Stimulated activated CD8-positive, alpha-beta memory T cell treated with anti-CD3 and anti-CD28 coated beads, Interleukin-4, amount 100 ng/mL, for 1 hour (primary cell): ENCODE measurements at places on chromosomes 6 and 20.

DNA sequence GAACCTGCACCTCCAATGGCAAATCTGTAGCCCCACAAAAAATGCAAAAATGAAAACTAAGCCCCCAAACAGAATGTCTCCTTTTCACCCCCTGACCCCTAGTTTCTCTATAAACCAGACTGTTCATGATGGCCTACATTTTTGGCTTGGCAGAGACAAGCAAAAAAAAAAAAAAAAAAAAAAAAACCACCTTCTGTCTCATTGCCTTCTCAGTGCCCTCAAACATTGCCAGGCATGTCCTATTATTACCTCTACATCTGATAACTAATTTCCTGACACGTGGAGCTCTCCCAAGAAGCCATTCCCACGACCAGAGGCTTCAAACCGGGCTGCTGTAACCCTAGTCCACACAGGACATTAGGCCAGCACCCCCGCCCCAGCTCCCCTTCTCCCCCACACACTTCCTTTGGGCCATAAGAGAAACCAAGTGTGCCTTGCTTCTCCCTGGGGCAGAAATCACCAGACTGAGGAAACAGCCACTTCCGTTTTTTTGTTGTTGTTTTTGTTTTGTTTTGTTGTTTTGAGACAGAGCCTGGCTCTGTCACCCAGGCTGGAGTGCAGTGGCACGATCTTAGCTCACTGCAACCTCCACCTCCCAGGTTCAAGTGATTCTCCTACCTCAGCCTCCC is 65.4 kb downstream of the GPR6 start:
- DNase-seq = no peak

- no peak for DNase-seq
These were observed 96.5 kb downstream of the HFE start for GRCh38 chr6:26183581-26184366.

GRCh38 chr6:166449036-166449435 is 66.3 kb upstream of the MPC1 start:
- no peak for DNase-seq

DNA sequence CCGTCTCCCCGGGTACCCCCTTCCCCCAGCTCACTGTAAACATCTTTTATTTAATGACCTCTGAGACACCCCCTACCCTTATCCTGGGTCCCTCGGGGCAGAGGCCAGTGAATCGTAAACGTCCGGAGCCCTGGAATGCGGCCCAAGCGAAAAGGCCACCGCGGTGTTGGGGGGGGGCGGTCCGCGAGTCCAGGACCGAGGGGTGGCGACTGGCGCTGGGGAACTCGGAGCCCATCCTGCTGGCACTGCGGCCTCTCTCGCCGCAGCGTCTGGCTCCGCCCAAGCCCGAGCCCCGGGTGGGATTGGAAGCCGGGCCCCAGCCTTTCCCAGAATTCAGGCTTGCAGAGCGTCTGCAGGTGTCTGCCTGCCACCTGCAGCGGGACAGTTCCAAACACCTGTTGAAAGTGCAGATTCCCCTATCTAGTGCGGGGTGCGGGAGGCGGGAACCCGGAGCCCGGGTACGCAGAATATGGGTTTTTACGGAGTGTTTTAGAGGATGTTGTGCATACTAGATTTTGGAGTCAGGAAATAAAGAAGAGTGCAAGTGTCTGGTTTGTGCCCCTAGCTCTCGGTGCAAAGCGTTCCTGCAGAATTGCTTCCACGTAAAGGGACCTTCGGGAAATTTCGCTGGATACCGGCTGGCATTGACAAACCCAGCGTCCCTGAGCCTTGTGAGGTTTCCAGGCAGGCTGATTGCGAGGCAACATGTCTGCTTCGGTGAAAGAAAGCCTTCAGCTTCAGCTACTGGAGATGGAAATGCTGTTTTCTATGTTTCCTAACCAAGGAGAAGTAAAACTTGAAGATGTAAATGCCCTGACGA is 800 bp downstream of the RWDD2A start:
- no peak for DNase-seq

- DNase-seq = no peak
These were observed 68.6 kb upstream of the HDDC2 start for GRCh38 chr6:125370343-125370742.

GRCh38 chr6:63307581-63308246 is 12.1 kb downstream of the LGSN start:
- no peak for DNase-seq

GRCh38 chr6:12010635-12011275 is 1.4 kb upstream of the HIVEP1 start:
- peak; percentile 32 for DNase-seq

DNA sequence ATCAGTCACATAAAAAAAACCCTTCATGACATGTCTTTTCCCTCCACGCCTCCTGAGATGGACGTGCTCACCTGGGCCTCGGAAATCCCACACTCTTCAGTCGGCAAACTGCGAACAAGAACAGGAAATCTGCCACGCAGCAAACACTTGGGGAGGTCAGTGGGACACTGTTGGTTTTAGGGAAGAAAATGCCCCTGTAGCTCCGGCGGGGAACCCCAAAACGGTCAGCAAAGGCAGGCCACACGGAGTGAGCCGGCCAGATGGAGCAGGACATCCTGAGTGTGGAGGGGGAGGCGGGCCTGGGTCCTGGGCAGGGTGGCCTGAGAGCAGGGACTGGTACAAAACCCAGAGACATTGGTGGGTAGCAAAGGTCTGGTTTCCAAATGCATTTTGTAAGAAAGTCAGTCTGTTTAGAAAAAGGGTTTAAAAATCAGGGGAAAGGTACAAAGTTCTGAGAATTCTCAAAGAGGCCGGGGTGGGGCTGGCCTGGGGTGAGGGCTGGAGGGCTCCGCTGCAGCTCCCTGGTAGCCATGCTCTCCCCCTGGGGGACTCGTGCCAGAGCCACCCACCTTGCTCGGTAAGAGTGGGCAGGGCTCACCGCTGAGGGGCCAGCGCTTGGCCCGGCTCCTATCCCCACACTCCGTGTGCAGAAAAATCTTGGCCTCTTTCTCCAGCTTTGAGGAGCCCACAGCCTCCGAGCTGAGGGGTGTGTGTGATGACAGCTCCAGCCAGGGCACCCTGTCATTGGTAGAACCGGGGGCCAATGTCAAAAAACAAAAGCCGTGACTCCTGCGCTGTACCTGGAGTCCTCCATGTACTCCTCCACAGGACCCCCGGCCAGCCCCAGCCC is 5.2 kb downstream of the SLC2A4RG start:
- DNase-seq = no peak

DNA sequence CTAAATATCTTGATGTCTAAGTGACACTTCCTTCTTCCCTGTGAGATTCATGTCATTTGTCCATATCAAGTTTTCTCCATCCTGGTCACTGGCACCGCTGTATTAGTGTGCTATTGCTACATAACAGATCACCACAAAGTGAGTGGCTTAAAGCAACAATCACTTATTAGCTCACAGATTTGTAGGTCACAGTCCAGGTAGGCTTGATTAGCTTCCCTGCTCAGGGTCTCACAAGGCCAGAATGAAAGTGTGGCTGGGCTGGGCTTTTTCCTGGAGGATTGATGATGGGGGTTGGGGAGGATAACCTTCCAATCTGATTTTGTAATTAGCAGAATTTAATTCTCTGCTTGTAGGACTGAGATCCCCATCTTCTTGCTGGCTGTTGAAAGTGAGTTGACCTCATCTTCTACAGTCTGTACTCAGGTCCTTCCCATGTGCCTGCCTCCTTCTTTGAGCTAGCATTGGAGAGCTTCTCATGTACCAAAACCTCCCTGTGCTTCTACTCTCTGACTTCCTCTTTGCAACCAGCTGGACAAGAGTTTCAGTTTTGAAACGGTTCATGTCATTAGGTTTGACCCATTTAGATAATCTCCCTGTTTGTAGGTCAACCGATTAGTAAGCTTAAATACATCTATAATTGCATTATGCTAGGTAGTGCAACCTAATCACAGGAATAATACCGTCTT is 152.4 kb upstream of the MAN1A1 start:
- DNase-seq = no peak

DNA sequence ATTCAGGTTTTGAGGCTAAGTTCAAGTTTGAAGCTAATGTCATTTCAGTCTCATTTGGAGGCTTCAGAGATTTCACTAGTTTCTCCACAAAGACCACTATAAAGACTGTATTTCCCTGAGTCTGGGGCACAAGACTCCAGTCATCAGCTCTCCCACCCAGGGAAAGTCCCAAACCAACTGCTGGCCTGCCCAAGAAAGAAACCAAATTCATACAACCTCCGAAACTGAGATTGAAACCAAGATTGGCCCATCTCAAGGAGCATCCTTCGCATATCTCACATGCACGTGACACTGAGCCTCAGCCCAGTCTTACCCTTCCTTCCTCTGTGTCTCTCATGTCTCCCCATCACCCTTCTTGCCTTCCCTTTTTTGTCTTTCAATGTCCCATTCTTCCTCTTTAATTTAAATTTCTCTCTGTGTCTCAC is 3.5 kb upstream of the LTA start:
- no peak for DNase-seq

- DNase-seq = no peak
These were observed 398.0 kb downstream of the RNGTT start for GRCh38 chr6:88565409-88565811.

GRCh38 chr6:150566486-150566885 is 33.2 kb upstream of the PLEKHG1 start:
- DNase-seq = no peak

DNA sequence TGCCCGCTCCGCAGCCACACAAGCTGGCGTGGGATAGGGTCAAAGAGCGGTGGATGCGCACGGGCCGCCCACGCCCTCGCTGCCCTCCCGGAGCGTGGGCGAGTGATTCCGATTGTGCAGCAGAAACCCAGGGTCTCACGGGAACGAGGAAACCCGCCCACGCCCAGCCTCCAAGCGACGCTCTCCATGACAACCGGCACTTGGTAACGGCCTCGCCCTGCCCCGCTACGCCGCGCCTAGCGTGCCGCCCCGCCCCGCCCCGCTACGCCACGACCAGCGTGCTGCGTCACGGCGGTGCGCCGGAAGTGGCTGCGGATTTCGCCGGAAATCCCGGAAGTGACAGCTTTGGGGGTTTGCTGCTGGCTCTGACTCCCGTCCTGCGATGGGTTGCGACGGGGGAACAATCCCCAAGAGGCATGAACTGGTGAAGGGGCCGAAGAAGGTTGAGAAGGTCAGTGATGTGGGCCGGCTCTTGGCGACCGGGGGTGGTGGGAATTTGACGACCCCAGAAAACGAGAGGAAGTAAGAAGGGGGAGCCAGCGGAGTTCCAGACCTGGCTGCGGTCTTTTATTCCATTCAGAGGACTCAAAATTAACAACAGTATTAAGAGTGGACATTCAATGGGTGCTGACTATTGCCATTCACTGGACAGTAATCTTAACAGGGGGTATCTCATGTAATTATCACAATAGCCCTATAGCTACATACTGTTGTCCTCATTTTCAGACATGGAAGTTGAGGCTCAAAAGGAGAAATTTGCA is at the start of gene RTF2:
RTF2 (plus strand) TSS at position 312 of the 761 bp plus-strand sequence; CDS start at position 383, 71 bp downstream.
- peak; percentile 94 for DNase-seq

GRCh38 chr6:38656896-38657295 is 17.2 kb upstream of the BTBD9 start:
- DNase-seq = no peak

- DNase-seq = no peak
These were observed 1.2 kb downstream of the GRM4 start for GRCh38 chr6:34144581-34145160.

DNA sequence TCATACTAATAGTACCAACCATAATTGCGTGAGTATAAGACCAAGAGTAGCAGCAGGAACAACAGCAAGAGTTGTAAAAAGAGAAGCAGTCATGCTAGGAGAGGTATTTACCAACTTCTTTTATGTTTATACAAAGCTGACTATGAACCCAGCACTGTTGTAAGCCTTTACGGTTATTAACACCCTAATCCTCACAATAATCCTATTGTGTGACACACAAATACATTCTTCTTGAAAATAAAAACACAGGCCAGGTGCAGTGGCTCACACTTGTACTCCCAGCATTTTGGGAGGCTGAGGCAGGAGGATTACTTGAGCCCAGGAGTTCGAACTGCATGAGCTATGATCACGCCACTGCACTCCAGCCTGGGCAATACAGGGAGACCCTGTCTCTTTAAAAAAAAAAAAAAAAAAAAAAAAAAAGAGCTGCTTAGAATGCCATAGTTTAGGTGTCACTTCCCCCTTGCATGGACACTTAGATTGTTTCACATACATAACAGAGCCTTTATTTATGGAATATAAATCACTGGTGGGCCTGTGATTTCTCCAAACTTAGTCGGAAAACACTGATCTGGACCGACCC is 20.2 kb downstream of the HCK start:
- no peak for DNase-seq

- no peak for DNase-seq
These were observed 112.2 kb downstream of the PLEKHG1 start for GRCh38 chr6:150711584-150712504.

DNA sequence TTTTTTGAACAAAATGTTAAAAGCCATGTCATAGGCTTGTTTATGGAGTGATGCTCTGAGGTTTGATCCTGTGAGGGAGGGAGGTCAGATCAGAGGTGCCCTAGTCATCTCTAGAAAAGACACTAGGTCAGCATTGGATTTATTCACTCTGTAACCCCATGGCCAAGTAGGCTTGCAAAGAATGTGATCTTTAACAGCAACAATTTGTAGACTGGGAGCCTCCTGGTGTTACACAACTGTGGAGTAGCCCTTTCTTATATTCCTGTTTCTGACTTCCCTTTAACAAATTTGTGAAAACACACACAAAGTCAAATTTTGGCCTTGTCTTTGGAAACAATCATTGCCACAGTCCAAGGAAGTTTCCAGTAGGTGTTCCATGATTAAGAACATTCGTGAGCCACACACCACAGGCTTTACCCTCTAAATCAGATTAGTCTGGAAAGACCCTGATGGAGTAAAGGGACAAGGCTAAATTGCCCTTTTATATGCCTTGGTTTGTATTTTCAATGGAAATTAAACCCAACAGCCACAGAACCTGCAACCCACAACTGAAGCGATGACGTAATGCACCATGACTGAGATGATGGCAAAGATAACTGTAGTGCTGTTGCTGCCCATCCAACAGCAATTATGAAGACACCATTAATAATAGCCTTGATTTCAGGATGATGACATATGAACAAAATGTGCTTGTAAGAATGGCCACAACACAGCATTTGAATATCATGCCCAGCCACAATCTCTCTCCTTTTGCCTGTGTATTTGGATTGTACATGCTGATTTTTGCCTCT is 22.1 kb downstream of the SCP2D1 start:
- no peak for DNase-seq

DNA sequence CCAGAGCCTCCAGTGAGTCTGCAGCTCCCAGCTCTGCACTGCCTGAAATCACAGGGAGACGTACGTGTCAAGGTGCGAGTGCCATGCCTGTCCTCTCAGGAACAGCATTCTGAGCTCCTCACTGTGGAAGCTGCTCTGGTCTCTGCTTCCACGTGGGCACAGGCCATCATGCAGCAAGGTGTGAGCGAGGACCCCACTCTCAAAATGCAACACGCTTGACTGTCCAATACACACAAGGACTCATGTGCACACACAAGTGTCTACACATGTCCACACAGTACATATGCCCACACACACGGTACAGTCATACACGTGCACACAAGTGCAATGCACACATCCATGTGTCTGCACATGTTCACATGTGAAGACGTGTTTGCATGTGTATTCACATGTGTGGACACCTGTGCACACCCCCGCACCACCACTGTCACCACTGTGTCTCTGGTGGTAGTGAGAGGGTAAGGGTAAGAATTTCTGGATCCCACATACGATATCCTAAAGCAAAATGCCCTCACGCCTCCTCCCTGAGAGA is 260.5 kb downstream of the DLL1 start:
- DNase-seq = no peak

GRCh38 chr6:1724616-1725015 is 114.9 kb downstream of the FOXC1 start:
- DNase-seq = no peak
